ENCODE measurements at places on chromosomes 7 and 10.

DNA sequence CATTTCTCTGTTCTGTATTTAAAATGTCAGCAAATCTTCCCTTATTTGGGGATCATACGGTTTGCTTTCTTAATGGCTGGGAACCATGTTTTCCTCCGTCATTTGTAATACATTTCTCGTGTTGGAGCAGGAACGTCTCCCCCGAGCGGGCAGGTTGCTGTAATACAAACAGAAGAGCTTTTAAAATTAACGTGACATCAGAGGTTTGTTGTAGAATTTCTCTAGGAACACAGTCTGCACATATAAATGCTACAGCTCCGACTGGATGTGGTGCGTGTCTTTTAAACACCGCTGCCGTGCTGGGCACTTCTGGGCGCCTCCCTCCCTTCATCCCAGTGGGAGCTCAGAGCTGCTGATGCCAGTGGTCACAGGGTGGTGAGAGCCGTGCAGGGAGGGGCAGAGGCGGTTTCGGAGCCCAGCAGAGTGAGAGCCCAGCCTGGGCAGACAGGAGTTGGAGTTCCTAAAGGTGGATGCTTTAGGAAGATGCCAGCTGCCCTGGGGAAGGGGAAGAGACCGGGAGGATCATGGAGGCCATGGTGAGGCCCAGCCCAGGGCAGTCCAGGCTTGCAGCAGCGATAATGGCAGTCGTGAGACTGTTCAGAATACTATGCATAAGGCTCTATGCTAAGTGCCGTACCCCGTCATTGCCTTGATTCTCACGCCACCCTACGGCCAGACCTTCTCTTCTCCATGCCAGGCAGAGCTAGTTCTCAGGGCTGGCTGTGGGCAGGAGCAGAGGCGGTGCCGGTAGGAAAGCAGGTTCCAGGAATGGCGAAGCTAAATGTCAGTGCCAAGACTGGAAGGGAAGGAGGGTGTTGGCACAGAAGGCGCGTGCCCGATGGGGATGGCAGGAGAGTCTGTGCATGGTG lies 96.2 kb downstream of the GLRX3 start:
- DNase-seq, result no peak

GRCh38 chr10:59388671-59388976 lies 26.3 kb upstream of the FAM13C start:
- no peak for DNase-seq

GRCh38 chr10:65779985-65780384 lies 1145.9 kb upstream of the LRRTM3 start:
- no peak for DNase-seq

DNA sequence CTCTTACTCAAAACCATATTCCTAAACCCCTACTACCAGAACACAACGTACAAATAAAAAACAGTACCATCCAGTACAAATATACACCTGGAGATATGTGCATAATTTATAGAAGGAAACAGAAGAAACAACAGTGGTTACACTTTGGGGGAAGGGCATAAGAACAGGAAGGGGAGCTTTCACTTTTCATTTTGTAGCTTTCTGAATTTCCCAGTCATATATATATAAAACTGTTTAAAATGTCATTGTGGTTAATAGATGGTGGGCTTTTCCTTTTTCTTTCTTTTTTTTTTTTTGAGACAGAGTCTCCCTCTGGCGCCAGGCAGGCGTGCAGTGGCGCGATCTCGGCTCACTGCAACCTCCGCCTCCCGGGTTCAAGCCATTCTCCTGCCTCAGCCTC lies 47.2 kb downstream of the MALSU1 start:
- no peak for DNase-seq

DNA sequence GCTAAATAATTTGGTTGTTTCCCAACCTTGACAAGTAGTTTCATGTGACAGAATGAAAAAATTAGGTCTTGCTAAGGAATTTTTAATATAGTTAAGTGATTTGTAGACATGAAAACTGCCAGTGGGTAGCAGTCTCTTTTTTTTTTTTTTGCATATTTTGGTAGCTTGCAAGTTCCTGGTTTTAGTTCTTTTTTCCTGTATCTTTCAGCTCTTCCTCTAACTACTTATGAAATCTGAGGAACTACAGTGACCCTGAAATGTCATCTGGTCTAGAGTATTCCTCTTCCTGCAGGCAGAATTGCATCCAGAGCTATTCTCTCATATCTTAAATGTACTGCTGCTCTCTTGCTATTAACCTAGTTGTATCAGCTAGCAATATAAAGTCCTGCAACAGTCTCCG lies 160.4 kb downstream of the HDAC9 start:
- DNase-seq, result no peak

- DNase-seq, result no peak
These were observed 155.1 kb downstream of the BICC1 start for GRCh38 chr10:58667658-58668310.

DNA sequence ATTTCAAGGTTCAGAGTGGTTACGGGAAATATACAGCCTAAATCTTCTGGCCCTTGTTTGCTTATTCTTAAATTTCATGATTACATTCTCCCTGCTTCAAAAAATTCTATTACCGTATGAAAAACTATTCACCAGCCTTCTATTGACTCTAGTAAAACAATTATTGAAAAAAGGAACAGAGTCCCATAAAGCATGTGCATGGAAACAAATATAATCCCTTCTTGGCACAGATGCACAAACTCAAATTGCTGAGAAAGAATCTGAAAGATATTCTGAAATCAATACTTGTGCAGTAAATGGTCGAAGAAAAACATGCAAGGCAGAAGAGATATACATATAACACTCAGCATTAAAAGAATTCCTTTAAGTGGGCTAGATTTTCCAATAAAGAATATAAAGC lies 83.6 kb downstream of the LRRN3 start:
- DNase-seq, result no peak

DNA sequence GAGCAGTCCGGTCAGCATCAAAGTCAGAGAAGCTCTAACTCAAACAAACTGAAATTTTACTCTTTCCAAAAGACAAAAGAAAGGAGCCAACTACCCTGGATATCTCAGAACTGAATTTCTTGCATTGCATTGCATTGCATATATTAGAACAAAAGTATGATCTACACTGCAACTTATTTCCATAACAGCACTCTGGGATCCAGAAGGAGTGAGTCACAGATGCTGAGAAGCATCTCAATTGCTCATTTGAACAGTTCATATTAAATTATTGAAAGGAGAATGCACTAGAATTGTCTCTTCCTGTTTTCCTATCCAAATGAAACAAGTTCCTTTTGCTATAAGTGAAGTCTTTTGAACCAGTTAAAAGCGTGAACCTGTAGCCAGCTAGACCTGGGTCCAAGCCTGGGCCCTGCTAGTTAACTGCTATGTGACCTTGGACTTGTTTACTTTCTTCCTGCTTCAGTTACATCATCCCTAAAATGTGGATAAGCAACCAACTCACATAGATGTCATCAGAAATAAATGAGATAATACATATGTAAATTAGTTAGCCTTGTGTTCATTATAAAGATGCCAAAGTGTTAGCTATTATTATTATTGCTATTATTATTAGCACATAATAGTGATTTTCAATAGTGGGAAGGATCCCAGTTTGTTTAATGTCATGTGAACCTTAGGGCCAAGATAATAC lies 184.1 kb downstream of the CREB5 start:
- DNase-seq, result no peak

DNA sequence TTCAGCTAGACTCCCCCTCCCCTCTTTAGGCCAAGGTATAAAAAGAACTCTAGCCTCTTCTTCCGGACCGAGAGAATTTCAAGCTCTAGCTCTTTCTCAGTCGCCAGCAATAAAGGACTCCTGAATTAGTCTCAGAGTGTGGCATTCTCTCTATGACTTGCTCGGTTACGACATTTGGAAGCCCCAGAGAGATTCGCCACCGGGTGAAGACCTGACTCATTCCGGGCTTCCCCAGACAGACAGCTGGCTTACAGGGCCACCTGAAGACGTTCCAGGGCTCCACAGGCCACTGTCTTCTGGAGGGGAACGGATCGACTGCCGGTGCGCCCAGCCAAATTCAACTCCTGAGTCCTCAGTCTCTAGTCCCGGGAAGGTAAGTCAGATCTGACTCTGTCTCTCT lies at the start of gene AKR1B15:
Gene AKR1B15 (plus strand): TSS at position 234 of the 400 bp plus-strand sequence. CDS start 15,510 bp downstream, outside the sequence.
- no peak for DNase-seq

DNA sequence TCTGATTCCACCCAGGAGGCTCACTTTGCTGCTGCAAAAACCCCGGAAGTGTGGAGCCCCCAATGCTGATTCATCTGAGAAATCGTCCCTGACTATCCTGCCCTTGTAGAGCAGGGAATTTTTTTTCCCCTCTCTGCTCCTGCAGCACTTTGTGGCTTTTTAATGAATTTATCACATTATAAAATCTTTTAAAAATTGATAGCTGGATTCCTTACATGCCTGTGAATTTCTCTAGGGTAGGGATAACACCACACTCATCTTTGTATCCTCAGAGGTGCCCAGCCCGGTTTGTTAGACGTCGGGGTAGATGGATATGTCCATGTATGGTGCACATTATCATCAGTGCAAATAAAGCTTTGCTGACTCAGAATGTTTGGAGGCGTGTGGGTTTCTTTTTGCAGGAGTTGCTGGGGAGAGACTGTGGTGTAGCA lies 185.7 kb downstream of the STK31 start:
- DNase-seq, result no peak

DNA sequence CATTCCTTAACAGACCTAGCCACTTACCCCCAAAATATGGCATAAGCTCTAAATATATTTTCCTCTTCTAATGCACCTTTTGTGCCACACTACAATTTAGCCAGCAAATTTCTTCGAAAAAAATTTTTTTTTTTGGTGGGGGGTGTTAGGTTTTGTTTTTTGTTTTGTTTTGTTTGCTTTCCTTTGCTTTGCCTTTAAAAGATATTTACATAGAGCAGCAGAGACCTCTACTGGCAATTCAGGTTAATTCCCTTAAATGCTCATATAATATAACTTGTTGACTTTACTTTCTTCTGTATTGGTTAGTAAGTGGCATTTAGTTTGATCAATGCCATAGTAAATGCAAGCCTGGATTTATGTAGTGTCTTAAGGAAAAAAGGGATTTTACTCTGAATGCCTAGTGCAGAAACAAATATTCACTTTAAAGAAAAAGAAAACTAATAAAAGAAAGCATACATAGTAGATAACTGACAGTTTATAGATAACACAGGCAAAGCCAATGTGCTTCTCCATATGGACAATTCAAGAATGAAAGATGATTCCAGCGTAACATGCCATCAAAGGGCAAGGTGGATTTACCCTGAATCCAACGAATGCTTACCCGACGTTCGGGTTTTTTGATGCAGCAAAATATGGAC lies 1250.6 kb downstream of the GATA3 start:
- DNase-seq, result no peak

- no peak for DNase-seq
These were observed 11.5 kb downstream of the AUTS2 start for GRCh38 chr7:69609541-69610373.

GRCh38 chr7:117630501-117630900 lies 150.7 kb downstream of the CFTR start:
- DNase-seq, result no peak

DNA sequence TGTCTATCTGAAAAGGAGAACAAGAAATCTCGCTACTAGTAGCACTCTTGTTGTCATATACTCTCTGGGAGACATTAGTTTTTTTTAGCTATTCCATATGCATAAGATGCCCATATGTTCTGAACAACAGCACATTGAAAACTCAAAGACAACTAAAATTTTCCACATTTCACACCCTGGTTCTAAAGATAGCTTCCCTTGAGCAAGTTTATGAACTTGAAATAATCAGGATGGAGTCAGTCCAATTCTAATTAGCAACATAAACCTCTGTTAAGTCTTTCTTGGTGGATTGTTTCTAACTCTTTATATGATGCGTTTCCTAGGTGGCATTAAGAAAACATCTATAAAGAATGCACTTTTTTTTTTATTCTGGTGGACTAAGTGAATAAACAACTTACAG lies 1095.3 kb downstream of the GRM8 start:
- DNase-seq, result no peak

GRCh38 chr7:32890793-32891042 lies 842 bp downstream of the KBTBD2 start:
- DNase-seq, result no peak

DNA sequence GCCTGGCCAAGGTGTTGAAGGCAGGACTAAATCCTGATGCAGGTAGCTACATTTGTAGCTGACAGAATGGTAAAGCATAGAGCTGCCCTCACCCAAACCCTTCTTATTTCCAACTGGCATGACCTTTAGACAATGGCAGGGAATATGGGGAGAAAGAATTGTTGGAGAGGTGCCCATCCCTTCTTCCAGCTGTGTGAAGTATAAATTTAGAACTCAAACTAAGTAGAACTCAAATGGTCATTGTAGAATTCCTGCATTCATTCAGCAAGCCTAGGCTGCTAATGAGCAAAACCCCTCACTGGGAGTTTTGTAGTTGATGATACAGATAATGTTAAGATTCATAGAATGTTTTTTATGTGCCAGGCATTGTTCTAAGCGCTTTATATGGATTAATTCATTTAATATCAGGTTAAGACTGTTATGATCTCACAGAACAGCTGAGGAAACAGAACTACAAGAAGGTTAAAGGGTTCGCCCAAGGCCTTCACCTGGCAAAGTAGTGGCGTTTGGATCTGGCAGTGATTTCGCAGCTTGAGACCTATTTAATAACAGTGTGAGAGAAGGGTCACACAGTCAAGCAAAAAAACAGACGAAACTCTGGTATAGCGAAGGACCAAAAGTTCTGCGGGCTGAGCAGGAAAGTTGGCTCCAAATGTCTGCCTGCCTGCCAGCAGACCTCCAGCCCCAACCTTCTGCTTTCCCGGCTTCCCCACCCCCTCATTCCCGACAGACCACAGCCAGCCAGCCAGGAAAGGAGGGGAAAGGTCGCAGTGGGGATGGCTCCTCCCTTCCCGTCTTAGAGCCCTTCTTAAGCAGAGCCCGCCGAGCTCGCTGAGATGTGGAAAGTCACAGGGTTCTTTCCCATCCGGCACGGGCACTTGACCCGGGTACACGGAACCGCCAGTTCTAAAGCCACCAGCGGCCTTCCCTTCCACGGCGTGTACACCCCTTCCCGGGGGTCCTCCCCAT lies 1.6 kb upstream of the HILPDA start:
- DNase-seq, result no peak

- no peak for DNase-seq
These were observed 42.1 kb upstream of the TMEM196 start for GRCh38 chr7:19815546-19815945.

GRCh38 chr7:73828107-73828803 lies 2.5 kb upstream of the CLDN4 start:
- no peak for DNase-seq

Data from SIG-M5 (cell line).